Pancreas (tissue), 10 donors: ENCODE measurements at places on chromosomes 2 and 18. TPM values are rescaled to one million over a fixed set of nuclear protein-coding genes. Genes with fewer than 3 reads are reported as not detected.

DNA sequence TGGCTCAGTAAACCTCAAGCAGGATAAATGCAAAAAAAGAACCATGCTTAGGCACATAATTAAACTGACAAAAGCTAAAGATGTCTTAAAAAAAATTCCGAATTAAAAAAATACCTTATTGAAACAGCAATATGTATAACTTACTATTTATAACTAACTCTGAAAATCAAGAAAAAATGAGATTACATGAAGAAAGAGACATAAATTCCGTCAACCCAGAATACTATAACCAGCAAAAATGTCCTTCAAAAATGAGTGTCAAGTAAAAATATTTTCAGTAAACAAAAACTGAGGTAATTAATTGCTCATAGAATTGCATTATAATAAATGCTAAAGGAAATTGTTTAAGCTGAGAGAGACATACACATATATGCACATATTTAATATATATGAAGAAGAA lies 474.5 kb upstream of the SYT4 start:
- H3K36me3 ChIP-seq = no peaks in the 10 kb centered on the region
- no peaks in the 10 kb centered on the region for H3K4me1 ChIP-seq
- H3K4me3 ChIP-seq = no peak overlapping the region
- no peak overlapping the region for H3K27ac ChIP-seq

GRCh38 chr2:104836265-104836664 lies 17.6 kb upstream of the POU3F3 start:
- no peak overlapping the region for H3K27ac ChIP-seq
- no peaks in the 10 kb centered on the region for H3K27me3 ChIP-seq
- no peaks in the 10 kb centered on the region for H3K4me1 ChIP-seq
- no peak for DNase-seq
- no peak overlapping the region for H3K4me3 ChIP-seq
- no peaks in the 10 kb centered on the region for H3K36me3 ChIP-seq

- no peaks in the 10 kb centered on the region for H3K27me3 ChIP-seq
- H3K4me1 ChIP-seq = no peaks in the 10 kb centered on the region
- no peaks in the 10 kb centered on the region for H3K36me3 ChIP-seq
- no peak overlapping the region for H3K4me3 ChIP-seq
- DNase-seq = no peak
- H3K27ac ChIP-seq = no peak overlapping the region
These were observed 18.2 kb upstream of the SOX11 start for GRCh38 chr2:5674026-5674340.

DNA sequence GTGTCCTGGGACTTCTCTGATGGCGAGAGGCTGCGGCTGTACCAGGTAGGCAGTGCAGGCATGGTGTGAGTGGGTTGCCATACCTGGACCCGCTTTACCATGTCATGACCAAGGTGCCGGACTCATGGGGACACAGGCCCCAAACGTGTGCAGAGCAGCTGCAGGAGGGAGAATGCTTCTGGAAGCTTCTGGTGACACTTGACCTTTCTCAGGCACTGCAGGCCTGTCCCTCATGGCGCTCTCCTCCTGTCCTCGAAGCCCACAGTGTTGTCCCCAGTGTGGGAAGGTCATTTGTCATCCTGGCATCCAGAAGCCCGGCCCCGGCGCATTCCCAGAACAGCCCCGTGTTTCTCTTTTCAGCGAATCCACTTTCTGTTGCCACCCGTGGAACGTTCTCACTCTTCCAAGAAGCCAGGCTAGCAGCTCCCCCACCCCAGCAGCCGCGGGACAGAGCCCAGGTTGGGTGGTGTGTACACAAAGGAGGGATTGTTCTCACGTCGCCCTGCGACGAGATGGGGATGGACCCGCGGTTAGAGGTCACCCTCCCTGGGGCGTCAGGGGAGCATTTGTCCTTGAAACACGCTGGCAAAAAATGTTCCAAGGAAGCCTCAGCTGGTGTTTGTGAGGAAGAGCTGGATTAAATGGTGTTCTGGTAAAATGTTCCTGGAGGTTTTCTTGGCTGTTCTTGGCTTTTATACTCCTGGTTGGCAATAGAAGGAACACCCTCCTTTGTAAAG lies 43.7 kb downstream of the SH3BP4 start:
- peaks cover 52% of the 10 kb centered on the region for H3K4me1 ChIP-seq
- DNase-seq = no peak
- H3K27me3 ChIP-seq = no peaks in the 10 kb centered on the region
- H3K4me3 ChIP-seq = no peak overlapping the region
- H3K27ac ChIP-seq = peak overlapping the region; percentile 59

- no peaks in the 10 kb centered on the region for H3K4me1 ChIP-seq
- no peak overlapping the region for H3K27ac ChIP-seq
- no peak for DNase-seq
- no peak overlapping the region for H3K4me3 ChIP-seq
These were observed 150.5 kb upstream of the TWIST2 start for GRCh38 chr2:238697193-238698071.

DNA sequence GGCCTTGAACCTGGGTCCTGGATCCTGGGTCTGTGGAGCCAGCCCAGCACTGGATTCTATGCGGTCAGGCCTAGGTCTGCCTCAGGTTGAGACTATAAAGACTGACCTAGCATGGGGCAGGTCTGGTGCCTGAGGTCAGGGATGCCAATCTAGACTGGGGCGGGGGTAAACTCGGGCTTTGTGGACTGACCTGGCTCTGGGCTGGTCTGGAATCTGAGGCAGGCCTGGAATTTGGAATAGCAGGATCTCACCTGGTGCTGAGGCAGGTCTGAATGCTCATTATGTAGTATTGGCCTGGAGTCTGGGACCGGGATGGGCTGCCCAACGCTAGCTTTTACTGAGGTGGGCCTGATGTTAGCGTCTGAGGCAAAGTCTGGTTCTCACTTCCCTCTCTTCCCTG lies 256.0 kb downstream of the KIAA1328 start:
- H3K36me3 ChIP-seq = no peaks in the 10 kb centered on the region
- H3K4me1 ChIP-seq = no peaks in the 10 kb centered on the region
- DNase-seq = no peak
- H3K4me3 ChIP-seq = no peak overlapping the region
- H3K27ac ChIP-seq = no peak overlapping the region

Gene DNAJC5G
- polyA plus RNA-seq = 0.34 TPM

- H3K27me3 ChIP-seq = no peaks in the 10 kb centered on the region
- H3K36me3 ChIP-seq = no peaks in the 10 kb centered on the region
- H3K4me1 ChIP-seq = peaks cover 14% of the 10 kb centered on the region
- no peak overlapping the region for H3K27ac ChIP-seq
These were observed 5.4 kb upstream of the CDCA7 start for GRCh38 chr2:173349287-173349686.

Gene IL1RN
- polyA plus RNA-seq = 1.6 TPM

DNA sequence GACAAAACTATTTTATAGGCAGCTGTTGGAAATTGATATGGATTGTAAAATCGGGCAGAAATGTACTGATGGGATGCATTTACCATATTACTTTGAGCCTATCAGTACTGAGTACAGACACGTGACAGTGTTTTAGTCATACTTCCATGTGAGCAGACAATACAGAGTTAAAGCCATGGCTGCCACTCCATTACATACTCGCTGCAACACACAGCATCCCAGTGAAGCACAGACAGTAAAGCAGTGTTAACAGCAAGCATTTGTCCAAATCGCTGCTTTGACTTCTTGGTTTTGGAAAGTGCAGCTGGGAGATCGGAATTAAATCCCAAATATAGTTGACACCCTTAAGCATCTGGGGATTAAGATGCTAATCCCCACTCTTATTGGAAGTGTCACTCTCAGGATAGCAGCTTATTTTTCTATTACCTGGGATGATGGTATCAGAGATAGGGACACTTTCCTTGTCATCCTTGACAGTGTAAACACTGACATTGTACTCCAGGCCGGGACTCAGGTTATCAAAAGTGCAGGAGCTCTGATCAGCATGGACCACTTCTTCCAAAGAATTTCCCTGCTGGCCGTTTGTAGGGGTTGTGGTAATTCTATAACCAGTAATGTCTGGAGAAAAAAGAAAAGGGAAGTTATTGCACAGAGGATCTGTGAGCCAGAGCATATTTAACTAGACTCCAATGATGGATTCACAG lies 41.6 kb downstream of the FN1 start:
- H3K27ac ChIP-seq = no peak overlapping the region
- no peaks in the 10 kb centered on the region for H3K27me3 ChIP-seq
- H3K4me1 ChIP-seq = no peaks in the 10 kb centered on the region
- no peak overlapping the region for H3K4me3 ChIP-seq
- no peaks in the 10 kb centered on the region for H3K36me3 ChIP-seq

Gene GDF7
- polyA plus RNA-seq = 0.19 TPM

Gene FSHR
- not detected for polyA plus RNA-seq

Gene TNS1
- polyA plus RNA-seq = 38.5 TPM

Gene GLI2
- 1.6 TPM for polyA plus RNA-seq
